ENCODE measurements at places on chromosomes 7 and 10.

DNA sequence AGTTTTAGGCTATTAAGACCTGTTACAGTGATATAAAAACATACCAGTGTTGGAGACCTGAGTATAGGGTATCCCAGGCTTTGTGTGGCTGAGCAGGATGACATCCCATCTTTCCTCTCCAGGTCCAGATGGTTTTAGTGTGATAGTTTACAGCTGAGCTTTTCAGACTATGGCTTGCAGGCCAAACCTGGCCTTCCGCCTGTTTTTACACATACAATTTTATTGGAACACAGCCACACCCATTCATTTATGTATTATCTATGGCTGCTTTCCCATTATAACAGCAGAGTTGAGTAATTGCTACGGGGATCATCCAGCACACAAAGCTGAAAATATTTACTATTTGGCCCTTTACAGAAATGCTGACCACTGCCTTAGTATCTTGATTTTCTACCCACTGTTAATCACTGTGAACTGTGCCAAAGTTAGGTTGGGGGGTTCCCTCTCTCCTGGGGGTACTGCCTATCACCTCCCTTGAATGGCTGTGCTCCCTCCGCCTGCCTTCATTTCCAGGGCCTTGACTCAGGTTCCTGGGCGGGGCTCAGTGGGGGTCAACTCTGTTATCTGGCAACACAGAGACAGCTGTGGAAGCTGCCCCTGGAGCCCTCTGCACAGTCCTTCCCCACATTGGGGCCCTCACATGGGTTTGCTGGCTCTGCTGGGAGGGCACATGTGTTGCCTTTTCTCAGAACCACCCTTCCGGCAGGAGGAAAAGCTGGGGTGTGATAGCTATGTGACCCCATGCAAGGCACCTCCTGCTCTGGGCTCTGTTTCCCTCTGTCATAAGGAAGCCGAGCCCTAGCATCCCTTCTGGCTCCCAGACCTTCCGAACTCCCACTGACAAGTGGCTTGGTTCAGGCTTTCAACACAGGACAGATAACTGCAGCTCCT is 40.3 kb upstream of the SH2D4B start:
- no peak for DNase-seq

DNA sequence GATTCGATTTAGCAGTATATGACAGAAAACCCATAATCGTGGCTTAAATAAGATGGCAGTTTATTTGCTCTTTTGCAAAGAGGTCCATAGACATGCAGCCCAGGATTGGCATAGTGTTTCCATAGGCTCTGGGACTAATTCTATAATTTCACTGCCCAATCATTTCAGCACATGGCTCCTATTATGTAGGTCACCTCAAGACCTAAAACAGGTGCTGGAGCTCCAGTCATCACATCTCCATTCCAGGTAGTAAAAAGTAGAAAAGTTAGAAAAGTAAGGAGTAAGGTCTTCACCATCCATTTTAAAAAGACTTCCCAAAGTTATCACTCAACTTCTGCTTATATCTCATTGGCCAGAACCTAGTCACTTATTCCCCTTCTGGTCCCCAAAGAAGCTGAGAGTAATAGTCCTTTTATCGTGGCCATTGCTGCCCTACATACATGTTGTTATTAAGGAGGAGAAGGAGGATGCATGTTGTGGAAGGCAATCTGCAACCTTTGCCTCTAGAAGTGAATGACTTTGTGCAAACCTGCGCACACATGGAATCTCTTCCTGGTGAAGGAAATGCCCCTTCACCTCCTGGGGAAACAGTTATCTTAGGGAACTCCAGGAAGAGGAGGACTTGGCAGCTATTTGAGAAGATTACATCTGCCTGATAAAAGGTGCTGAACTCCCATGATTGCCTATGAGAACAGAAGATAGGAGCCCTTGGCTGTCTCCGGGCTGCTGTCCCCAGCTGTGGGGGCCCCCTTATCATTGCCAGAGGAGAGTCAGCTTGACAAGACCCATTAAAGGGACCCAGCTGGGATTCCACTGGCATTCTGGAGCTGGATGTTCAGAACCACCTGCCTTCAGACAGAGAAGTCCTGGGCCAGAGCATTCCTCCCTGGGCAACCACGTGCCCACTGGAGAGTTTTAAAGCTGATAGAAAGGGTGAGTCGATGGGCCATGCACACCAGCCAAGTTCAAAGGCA is 330.6 kb upstream of the ZMIZ1 start:
- DNase-seq: no peak

- DNase-seq: no peak
Observed at GRCh38 chr7:26305090-26305868, 13.6 kb downstream of the SNX10 start.

DNA sequence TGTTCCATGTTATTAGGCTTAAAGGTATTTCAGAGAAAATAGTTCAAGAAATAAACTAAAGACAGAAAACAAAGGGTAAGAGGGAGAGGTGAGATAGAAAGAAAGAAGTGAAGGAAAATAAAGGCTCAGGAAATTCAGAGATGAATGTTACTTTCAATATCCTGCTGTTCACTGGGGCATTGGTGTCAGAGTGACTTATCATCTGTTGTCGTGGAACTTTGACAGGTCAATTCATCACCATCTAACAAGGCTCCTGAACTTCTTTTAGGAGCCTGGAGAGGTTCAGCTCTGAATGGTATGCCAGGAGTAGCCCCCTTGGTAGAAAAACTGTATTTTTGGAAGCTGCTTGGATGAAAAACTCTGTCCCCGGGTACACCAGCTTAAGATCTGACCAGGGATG is 100.1 kb downstream of the KLF6 start:
- DNase-seq: no peak

- DNase-seq: no peak
Observed at GRCh38 chr10:84539216-84539615, 210.8 kb downstream of the CCSER2 start.

DNA sequence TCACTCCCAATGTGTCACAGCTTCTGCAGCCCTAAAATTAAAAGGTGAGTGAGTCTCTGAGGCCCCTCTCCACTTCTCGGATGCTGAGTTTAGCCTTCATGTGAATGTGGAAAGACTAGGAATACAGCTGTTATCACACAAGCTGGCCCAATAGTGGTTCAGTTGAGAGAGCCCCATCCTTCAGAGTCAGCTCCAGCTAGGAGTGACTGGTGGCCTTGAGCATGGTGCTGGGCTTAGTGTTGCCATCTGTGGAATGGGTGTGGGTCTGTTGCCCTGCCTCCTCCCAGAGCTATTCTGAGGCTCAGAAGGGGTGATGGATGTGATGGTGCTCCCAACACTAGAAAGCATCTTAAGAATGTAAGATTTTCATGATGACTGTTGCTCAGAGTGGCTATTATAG is 55.8 kb downstream of the FIGNL1 start:
- DNase-seq: no peak

DNA sequence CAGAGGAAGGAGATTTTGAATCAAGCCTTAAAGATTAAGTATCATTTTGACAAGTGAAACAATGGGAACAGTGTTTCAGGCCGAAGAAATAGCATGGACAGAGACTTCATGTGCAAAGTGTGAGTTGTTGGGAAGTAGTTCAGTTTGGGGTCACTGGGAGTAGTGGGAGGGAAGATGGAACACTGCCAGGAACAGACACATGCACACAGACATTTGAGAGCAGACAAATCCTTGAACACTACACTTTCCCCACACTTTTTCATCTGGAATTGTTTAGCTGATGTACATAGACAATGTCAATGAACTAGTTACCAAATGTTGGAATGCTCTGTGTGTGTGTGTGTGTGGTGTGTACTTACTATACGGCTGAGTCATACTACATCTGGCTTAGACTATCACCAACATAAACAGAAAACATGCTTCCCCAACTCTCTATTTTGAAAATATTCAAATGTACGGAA is 52.4 kb upstream of the LRRC17 start:
- no peak for DNase-seq

DNA sequence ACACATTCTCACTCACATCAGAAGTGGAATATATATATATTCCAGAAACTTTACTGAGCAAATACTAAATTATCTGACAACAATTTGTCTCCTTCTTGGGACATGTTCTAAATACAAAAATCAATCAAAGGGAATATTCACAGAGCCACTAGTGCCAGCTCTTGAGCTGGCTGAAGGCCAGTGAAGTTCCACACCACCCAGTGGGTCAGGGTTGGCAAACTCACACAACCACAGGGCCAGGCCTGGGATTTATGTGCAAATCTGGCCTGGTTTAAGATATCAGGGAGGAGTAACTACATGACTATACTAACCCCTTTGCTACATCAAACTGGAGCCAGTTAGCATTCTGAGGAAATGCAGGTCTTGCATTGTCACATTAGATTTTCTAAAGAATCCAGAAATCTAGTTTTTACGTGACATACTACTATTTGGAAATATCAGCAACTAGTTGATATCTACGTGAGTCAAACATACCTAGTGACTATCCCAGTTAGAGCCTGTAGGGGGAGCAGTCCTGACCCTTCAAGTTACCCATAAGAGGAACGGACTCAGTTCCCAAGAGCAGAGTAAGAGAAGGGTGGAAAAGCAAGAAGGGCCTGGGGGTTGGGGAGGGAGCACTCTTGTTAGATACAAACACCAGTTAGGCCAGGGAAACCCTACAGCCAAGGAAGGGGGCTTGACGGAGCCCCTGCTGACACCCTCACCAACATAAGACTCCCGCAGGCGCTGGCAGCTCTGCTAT is 600.4 kb downstream of the KCNMA1 start:
- DNase-seq: no peak

- no peak for DNase-seq
Observed at GRCh38 chr7:38217672-38218071, 39.6 kb downstream of the STARD3NL start.

DNA sequence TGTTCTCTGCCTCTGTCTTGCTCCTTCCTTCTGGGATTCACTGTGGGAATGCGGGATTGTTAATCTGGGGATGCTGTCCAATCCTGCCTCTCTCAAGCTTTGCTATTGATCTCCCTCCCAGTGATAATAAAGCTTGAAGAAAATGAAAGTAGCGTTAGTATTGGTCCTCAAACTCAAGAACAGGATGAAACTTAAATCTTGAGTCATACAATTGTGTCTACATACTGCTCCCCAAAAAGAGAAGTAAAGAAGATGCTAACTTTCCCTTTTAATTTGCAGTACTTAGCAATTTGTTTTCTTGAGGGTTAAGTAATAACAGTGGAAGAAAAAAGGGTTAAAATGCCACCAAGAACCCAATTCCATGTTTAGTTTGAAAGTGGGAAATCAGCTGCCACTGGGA is 13.6 kb downstream of the CFTR start:
- no peak for DNase-seq

GRCh38 chr10:78726171-78726570 is 342.6 kb upstream of the ZMIZ1 start:
- DNase-seq: no peak

DNA sequence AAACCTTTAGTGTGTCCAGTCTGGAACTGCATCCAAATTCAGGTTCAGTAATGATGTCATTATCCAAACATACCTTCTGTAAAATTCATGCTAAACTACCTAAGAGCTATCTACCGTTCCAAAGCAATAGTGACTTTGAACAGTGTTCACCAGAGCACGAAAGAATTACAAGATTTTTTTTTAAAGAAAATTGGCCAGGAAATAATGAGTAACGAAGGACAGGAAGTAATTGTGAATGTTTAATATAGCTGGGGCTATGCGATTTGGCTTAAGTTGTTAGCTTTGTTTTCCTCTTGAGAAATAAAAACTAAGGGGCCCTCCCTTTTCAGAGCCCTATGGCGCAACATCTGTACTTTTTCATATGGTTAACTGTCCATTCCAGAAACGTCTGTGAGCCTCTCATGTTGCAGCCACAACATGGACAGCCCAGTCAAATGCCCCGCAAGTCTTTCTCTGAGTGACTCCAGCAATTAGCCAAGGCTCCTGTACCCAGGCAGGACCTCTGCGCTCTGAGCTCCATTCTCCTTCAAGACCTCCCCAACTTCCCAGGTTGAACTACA is 694 bp upstream of the FAS start:
- peak; percentile 51 for DNase-seq

- DNase-seq: no peak
Observed at GRCh38 chr10:12510501-12510941, 161.2 kb downstream of the CAMK1D start.

GRCh38 chr10:132774902-132775863 is 10.8 kb downstream of the NKX6-2 start:
- no peak for DNase-seq

GRCh38 chr7:100544967-100545359 is 6.0 kb downstream of the AGFG2 start:
- no peak for DNase-seq

- no peak for DNase-seq
Observed at GRCh38 chr7:139068544-139069399, 32.9 kb upstream of the ZC3HAV1L start.

- no peak for DNase-seq
Observed at GRCh38 chr7:100629117-100629716, 12.1 kb downstream of the TFR2 start.

GRCh38 chr7:24821045-24821753 is 63.9 kb upstream of the GSDME start:
- DNase-seq: no peak

DNA sequence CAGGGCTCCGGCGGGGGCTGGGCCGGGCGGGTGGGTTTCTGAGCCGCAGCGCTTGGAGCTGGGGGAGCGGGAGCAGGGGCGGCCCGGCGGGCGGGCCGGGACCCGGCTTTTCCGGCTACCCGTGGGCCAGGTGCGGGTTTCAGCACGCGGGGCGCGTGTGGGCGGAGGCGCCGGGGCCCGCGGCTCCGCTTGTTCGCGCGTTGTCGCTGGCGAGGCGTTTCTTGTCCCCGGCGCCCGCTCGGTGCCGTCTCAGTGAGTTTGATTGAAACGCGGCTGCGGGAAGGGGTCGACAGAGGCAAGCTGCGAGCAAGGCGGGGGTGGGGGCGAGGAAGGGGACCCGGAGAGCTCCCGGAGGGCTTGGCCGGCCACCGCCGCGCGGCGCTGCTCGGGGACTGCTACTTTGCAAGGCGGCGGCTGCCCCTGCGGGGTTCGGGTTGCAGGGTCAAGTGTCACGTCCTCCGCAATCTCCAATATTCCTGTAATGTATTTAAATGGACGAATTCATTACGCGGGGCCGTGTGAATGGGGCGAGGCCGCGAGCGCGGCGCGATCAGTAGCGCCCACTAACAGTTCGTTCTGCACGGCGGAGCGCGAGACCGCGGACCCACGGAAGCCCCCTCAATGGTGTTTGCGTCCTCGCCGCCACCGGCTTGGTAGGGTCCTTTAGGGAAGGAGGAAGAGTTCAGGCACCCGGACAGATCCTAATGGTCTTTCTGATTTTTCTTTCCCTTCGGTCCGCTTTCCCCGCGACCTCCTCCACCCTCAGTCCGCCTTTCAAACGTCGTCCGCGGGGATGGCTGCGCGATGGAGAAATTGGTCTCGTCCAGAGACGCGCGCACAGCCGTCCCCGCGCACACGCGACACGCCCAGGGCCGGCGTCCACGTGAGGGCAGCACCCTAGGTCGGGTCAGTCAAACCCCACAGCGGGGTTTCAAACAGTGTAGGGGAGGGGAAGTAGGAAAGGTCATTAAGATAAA is 76.9 kb downstream of the INSIG1 start:
- no peak for DNase-seq

DNA sequence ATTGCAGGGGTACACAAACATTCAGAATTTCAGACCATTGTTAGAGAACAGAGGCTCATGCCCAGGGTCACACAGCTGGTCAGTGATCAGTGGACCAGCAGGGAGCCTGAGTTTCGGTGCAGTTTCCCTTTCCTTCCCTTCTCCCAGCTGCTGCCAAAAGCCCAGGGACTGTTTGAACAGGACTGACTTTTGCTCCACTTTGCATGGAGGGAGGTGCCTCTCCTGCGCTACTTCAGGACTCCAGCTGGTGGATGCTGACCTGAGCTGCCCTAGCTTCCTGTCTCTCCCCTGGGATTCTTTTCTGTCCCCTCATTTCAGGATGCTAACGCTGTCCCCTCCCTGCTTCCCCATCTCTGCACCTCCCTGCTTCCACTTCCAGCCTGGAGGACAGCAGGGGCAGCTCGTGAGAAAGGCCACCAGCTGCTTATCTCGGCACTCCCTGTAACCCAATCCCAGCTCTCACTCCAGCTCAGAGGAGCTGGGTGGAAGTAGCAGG is 14.5 kb downstream of the SH2D4B start:
- no peak for DNase-seq

Measured in right renal cortex interstitium (tissue), 3 donors.